ENCODE measurements at places on chromosomes 7 and 10.

GRCh38 chr7:30521532-30521931, 16.9 kb upstream of the GGCT start:
- DNase-seq = no peak

DNA sequence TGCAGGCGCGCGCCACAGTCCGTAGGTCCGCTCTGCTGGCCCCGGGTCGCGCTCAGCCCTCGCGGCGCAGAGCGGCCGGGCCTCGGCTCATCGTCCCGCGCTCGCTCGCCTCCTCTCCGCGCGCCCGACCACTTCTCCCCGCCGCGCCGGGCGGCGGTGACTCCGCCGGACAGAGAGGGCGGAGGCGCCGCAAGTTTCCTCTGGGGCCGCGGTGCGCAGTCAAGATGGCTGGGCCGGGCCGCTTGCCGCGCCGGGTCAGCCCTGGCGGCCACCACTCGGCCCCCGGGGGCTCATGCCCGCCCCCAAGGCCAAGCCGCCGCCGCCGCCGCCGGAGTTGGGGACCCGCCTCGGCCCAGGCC, 441 bp downstream of the FZD8 start:
- peak; percentile 16 for DNase-seq

DNA sequence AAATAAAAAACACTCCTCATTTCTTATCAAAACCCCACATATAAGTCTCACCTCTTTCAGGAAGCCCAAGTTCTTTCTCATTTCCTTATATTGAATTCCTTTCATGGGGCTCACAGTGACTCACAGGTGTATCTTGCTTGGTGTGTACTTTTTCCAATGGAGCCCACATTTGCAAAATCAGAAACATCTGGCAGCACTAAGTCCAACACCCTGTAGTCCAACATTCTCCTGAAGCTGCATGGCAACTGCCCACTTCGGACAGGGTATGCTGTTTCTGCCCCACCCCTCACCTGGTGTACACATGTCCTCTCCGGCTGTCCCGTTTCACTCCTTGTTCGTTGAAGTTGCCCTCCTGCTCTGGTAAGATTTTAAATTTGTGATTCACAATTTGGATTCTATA, 544.1 kb downstream of the SORCS3 start:
- DNase-seq = no peak

GRCh38 chr10:84293574-84294016, 34.8 kb upstream of the CCSER2 start:
- peak; percentile 20 for DNase-seq

GRCh38 chr10:2679646-2680045, 387.7 kb upstream of the PFKP start:
- no peak for DNase-seq

GRCh38 chr7:82559193-82559805, 115.7 kb upstream of the CACNA2D1 start:
- DNase-seq = no peak

DNA sequence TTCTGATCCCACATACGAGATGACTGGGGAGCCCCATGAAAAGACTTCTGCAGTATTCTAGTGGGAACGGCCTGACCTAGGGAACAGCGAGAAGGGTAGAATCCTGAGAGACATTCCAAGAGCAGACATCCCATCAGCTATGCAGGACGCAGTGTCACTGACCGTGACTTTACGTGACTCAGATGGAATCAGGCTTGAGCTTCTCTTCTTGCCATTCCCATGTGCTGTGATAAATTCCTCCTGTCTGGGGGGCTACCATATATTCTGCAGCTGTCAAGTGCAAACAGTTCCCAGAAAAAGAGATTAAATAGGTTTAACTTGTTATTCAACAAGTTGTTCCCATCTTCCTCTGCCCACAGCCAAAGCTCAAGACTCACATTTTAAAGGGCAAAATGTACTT, 73.1 kb upstream of the PDE1C start:
- no peak for DNase-seq

DNA sequence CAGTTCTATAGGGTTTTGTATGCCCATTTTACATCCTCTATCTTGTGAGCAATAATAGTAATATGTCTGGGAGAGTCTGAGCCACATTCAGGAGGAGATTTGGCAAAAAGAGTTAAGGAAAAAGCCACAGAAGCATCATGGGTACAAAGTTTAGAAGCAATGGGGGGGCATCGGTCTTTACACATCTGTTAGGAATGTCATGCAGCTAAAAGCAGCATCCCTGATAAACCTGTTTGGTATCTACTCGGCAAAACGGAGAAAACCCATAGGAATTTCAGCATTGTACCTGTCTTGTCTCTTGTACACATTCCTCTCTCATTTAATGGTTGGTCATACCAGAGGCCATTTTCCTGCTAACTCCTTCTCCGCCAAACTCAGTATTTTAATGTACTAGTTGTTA, 12.5 kb upstream of the HERPUD2 start:
- DNase-seq = no peak

- DNase-seq = no peak
Observed at GRCh38 chr10:12413369-12413711, 64.0 kb downstream of the CAMK1D start.

DNA sequence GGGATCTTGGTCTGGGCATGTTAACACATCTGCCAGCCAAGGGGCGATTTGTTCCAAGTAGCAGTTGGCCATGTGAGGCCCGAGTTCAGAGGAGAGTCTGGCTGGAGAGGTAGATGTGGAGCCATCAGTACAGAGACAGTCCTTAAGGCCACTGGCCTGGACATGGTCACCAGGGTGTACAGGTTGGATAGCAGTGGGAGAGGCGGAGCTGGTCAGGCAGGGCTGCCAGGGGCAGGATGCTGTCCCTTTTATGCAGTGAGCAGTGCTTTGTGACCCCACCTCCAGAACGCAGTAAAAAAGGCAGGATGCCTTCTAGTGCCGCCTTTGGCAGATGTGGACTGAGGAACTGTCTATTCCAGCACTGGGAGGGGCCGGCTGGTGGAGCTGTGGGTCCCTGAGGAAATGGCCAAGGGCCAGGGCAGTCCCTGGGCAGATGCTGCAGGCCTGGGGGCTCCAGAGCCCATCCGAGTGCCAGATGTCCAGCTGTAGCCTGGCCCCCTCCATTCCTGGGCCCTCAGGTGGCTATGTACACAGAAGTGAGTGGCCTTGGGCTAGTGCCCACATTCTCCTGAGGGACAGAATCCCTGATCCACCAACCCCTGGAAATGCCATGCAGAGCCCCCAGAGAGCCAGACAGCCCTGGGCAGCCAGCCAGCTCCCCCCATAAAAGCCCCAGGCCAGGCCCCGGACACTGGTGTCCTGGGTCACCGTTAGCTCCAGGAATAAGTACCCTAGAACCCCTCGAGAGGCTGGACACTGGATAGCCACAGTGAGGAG, 17.2 kb upstream of the MYL7 start:
- no peak for DNase-seq

GRCh38 chr10:72552857-72553256, 73.0 kb downstream of the MICU1 start:
- DNase-seq = no peak

- peak; percentile 92 for DNase-seq
Observed at GRCh38 chr7:90244909-90245851, at the start of gene CFAP69. TSS of gene CFAP69 (plus strand) at chr7:90245174. CDS start at chr7:90245425, 251 bp downstream.

GRCh38 chr10:127815147-127815546, 77.6 kb downstream of the CLRN3 start:
- no peak for DNase-seq

- DNase-seq = peak; percentile 69
Observed at GRCh38 chr10:102119417-102120141, 589 bp downstream of the LDB1 start.

DNA sequence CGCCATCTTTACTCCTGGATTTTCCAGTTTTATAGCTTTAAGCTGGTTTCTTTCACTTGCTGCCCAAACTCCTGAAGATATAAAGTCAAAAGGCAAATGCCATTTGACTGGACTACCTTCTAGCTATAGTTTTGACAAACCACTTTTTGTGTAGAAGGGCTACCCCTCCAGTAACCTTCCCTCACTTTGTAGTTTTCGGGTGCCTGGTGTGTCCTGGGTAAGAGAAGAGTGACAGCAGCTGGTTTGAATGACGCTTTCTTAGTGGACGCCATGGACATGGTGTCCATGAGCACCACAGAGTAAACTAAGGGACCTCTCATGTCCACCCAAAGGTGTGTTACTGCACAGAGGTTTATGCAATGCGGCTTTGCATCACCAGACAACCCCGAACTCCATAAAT, 21.2 kb upstream of the PITRM1 start:
- DNase-seq = no peak

GRCh38 chr10:1243486-1244234, 187.5 kb downstream of the WDR37 start:
- no peak for DNase-seq

DNA sequence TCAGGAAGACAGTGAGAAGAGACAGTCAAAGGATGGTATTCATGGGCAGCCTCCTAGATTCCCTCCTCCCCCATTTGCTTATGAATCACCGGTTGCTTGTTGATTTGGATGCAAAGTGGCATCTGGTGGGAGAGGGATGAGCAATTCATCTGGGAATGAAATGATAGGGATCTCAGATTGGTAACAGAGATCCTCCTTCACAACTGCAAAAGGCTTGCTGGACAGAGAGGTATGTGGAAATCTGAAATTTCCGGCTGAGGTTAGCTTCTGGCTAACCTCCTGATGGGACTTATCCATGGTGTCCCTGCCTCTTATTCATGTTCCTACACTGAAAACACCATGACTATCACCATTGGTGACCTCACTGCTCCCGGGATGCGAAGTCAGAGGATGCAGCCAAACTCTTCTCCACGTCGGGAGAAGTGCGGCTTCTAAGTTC, 48.4 kb upstream of the PODXL start:
- no peak for DNase-seq

GRCh38 chr7:139741789-139742344, 35.9 kb downstream of the HIPK2 start:
- DNase-seq = no peak

DNA sequence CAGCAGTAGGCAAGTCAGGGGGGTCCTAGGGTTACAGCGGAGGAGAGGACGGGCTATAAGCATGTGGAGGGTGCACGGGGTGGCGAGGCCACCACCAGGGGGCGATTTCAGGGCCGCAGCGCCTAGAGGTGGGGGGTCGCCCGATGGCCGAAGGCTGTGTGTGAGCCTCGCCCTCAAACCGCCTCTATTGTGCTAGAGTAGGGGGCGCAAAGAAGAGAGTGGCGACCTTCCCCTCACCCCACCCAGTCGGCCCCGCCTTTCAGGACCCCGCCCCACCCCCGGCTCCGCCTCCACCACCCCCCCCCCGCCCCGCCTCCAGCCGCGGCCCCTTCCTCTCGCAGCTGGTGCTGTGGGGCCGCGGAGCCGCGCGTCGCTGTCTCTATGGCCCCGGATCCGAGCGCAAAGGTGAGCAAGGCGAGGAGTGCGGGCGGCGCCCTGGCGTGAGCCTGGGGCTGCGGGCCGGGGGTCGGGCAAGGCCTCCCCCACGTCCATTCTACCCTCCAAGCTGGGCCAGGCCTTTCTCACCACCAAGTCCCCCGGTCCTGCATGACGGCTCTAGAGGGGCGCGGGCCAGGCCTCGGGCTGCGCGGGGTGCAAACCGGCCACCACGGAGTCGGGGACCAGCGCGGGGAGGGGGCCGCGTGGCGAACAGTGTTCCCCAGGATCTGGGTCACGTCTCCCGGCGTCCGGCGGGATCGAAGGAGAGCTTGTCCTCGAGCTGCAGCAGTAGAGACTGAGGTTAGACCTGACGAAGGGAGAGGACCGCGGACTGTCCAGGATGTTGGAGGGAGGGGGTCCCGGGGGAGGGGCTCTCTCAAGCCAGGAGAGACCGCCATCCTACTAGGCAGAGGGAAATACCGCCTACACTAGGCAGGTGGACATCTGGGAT, at the start of gene SEMA4G:
TSS of gene SEMA4G (plus strand) at position 318 of the 889 bp plus-strand sequence. CDS start 3,409 bp downstream, outside the sequence.
- DNase-seq = peak; percentile 65

DNA sequence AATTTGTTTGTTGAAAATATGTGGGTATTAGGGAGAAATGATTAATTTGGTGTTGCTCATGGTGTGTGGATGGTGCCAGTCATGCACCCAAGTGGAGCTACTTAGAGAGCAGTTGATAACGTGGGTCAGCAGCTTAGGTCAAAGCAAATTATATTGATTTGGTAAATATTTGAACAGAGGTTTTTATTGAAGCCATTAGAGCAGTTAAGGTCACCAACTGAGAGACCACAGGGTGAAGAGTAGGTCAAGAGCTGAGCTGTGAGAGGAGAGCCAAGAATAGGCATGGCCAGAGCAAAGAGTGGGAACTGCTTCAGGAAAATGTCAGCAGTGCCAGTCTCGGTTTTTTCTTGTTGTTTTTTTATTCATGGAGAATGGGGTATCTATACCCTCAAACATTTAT, 97.9 kb downstream of the TMEM168 start:
- DNase-seq = no peak

GRCh38 chr10:48768926-48769325, 84.3 kb downstream of the WDFY4 start:
- no peak for DNase-seq

- DNase-seq = peak; percentile 17
Observed at GRCh38 chr10:5563991-5564536, 39.3 kb downstream of the CALML3 start.

DNA sequence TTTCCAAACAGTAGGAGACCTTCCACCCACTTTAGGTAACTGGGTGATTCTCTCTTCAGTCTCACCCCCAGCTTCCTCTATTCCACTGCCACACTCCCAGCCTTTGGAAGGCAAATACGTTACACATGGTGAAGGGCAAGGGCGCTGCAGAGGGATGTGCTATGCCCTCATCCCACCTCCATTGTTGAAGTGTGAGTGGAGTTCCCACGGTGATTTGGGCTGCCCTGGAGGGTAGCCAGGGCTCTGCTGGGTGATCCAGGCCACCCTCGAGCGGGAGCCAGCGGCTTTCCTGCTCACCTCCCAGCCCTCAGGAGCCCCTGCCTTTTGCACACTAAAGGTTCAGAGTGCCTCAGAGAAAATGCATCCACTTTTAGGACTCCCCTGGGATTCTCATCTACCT, 181.1 kb downstream of the ZMYND11 start:
- no peak for DNase-seq

DNA sequence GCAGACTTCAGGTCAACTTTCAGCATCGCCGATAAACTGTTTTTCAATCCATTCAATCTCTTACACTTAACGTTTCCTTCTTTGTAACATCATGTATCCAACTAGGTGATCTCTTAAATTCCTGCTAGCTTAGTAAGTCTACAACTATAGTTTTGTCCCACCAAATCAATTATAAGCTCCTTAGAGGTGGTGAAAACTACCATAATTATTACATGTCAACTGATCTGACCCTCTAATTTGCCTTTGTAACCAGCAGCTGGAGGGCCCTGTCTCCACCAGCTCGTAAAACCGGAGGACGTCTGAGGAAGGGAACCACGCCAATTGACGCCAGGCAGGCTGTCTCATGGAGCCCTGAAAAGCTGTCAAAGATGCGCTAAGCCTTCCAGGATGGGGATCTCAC, 113.4 kb downstream of the ABCC2 start:
- DNase-seq = no peak

DNA sequence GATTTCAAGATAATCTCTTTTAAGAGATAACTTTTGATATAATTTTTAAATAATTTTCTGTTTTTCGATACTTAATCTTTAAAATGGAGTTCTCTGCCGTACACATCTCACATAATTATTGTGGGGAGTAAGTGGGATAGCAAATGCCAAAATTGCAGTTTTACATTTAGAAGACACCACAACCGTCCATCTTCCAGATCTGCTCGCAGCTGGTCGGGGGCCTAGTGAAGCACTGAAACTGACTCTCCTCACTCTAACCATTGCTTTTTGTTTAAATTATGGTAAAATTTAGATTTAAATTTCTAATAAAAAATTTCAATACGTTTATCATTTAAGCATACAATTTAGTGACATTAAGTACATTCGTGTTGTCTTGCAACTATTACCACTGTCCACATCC, 94.2 kb downstream of the PRR15 start:
- no peak for DNase-seq

Data from stimulated activated naive CD8-positive, alpha-beta T cell treated with anti-CD3 and anti-CD28 coated beads, Interleukin-15, Interleukin-2, amounts not matched to agents 100 U/mL and 50 U/mL, for 24 hours (primary cell).